Subcutaneous preadipocyte (primary cell): ENCODE measurements at places on chromosomes 3 and 15. TPM values are rescaled to one million over a fixed set of nuclear protein-coding genes. Genes with fewer than 3 reads are reported as not detected.

The FETUB gene
- not detected in 2 replicates for total RNA-seq

The HYPK gene
- 7.2 and 8.1 TPM in 2 replicates for total RNA-seq

The LRRC34 gene
- 4.4 and 9.8 TPM in 2 replicates for total RNA-seq

The ZBBX gene
- total RNA-seq: not detected in 2 replicates

The NTRK3 gene
- not detected in 2 replicates for total RNA-seq

The AGBL1 gene
- not detected in 2 replicates for total RNA-seq

The ATP13A3 gene
- 188 and 285 TPM in 2 replicates for total RNA-seq

The ARL14 gene
- not detected in 2 replicates for total RNA-seq

The ITGA11 gene
- 0.20 and 0.37 TPM in 2 replicates for total RNA-seq
